ENCODE measurements at places on chromosomes 16 and 17.

GRCh38 chr17:40557531-40558299 is 7.6 kb downstream of the CCR7 start:
- DNase-seq = no peak

DNA sequence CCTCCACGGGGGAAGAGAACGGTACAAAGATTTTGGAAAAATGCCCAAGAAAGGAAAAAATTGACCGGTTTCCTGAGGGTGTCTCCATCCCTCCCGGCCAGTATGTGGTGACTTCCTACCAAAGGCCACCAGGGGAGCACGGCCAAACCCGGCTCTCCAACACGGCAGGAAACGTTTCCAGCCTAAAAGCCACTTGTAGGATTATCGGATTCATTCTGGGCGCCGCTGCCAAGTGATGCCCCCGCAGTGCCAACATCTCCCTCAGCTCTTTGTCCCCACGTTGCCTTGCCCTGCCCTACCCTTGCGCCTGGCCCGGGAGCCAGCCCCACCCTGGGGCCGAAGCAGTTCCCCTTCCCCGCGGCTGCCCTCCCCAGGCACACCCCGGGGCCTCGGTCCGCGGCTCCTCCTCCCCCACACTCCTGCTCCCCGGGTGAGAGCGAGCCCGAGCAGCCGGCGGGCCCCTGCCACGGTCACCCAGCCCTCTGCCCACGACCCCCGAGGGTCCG is 688 bp downstream of the CRK start:
- DNase-seq = no peak

- peak; percentile 65 for DNase-seq
Measured at GRCh38 chr16:4052801-4053293, 63.4 kb downstream of the ADCY9 start.

DNA sequence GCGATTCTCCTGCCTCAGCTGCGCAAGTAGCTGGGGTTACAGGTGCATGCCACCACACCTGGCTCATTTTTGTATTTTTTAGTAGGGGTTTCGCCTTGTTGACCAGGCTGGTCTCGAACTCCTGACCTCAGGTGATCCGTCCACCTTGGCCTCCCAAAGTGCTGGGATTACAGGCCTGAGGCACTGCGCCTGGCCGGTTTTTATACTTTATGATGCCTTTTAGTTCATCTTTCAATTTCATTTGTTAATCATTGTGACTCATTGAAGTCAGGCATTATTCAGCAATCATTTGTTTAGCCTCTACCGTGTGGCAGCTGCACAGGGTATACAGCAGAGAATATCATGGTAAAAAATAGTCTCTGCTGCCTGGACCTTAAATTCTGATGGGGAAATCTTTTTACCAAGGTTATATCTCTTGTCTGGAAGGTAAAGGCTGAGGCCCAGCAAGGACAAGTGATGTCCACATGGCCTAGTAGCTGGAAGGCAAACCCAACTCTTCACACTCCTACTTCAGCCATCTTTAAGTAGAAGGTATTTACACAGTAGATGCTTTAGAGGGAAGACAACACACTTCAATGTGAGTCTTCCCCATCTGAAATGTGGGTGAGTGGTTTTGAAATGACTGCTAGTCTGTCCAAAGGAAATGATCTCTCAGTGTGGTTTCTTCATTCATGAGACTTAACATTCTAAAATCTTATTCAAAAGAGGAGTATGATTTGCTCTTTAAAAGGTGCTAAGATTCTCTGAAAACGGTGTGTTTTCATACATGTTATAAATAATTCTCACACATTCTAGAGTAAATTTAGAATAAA is 2.4 kb downstream of the PRPSAP2 start:
- DNase-seq = no peak

GRCh38 chr16:11666103-11667055 is 1.9 kb upstream of the SNN start:
- peak; percentile 49 for DNase-seq

GRCh38 chr17:4658478-4659305 is 17.2 kb upstream of the ALOX15 start:
- no peak for DNase-seq

GRCh38 chr17:48497103-48497502 is 33.7 kb downstream of the HOXB1 start:
- no peak for DNase-seq
